EL (cell line): ENCODE measurements at places on chromosomes 6 and 20.
A peak's percentile ranks its signal among the peaks of the same experiment; 100 is the strongest.

- DNase-seq, result no peak
Observed at GRCh38 chr6:96651816-96652215, 88.9 kb downstream of the FHL5 start.

DNA sequence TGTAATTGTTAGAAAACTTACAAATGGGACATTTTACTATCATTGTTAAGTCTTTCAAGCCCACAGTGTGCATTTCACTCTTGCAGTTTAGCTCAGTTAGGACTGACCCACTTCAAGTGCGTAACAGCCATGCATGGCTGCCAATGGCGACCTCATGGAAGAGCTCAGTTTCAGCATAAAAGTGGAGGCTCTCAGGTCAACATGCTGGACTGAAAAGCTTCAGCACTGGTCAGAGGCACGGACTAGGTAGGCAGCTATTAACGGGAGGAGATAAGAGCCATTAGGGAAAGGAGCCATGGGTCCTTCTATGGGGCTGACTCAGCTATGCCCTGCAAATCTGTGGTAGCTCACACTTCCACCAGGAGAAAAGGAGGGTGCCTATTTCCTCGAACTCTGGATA lies 101.8 kb downstream of the TTLL2 start:
- no peak for DNase-seq

GRCh38 chr20:59269411-59270025 lies 30.9 kb upstream of the EDN3 start:
- no peak for DNase-seq

DNA sequence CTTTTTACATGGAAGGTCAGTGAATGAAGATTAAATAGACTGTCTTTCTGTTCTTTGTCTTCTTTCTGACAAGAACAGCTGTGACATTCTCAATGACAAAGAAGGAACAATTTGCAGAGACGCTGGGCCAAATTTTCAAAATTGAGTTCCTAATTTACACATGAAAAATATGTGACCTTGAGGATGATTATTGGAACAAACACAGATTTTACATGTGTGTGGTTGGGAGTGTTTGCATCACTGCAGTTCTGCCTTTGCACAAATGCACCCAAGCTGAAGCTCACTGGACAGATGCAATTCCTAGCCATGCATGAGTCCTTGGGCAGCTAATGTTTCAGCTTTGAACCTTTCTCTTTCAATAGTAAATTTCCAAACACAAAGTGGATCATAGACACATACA lies 350.8 kb downstream of the QKI start:
- no peak for DNase-seq

DNA sequence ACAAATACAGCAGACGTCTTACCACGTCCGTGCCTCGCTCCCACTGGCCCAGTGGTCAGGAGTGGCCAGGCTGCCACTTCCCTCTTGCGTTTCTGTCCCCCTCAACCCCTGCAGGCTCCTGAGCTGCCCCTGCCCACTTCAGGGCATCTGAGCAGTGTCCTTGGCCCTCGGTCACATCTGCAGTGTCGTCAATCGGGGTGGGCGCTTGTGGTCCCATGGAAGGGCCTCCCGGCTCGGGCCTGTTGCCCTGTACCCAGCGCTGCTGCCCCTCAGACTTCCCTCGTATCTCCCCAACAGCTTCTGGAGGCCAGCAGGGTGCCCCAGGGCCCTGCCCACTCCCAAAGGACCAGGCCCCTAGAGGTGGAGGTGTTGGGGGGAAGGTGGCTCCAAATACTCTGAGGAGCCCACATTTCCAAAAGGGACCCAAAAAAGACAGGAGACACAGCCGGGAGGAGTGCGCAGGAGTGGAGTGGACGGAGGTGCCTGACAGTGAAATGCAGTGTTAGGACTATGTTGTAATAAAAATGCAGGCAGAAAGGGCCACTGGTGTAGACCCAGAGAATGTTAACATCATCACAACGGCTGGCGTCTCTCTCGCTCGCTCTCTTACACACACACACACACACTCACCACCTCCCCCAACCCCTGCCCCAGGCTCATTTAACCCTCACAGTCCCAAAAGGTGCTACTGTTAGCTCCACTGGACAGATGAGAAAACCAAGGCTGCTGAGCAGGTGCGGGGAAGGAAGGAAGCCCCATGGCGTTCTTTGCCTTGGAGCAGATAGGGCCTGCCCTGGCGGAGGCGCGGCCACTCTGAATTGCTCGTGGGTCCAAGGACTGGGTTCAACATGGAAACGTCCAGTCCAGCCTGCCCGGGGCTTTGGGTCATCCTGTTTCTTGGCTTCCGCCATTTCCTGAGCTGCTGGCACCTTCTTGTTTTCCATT lies 343.9 kb downstream of the ZFAND3 start:
- DNase-seq, result no peak

- DNase-seq, result no peak
Observed at GRCh38 chr6:154297721-154298120, 58.9 kb downstream of the IPCEF1 start.

- DNase-seq, result no peak
Observed at GRCh38 chr6:36492621-36493020, 49.8 kb downstream of the KCTD20 start.

DNA sequence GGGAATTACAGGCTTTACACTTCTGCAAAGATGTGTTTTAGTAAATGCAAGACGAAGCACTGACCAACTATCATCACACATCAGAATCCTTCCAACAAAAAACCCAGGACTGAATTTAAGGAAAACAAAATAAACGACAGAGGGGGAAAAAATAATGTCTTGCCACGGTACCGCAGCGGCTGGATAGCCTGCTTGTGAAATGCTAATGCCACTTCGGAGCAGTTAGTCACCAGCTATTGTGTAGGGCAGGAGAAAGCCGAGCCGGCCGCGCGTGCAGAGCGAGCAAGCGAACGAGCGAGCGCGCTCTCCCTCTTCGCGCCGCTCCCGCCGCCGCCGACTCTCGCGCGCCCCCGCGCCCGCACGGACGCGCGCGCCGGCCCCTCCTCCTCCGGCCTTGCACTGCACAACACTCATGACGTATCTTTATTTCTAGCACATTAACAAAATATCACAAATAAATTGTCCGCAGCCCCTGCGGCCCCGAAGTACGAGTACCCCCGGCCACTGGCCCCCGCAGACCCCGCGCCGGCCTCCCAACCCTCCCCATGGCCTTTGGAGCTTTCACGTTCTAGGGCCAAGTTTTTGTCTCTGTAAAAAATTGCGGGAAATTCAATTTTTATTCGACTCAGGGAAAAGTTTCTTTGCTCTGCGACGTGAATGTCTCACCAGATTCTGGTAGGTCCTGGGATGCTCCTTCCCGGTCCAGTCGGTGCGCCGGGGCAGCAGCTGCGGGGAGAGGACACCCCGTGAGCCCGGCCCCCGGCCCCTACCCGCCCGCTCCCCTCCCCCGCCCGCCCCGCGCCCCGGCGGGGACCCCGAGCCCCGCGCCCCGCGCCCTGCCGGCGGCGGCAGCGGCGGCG lies 1.0 kb downstream of the PHIP start:
- DNase-seq, result peak; percentile 95

- no peak for DNase-seq
Observed at GRCh38 chr20:32248043-32248442, 29.4 kb upstream of the KIF3B start.

DNA sequence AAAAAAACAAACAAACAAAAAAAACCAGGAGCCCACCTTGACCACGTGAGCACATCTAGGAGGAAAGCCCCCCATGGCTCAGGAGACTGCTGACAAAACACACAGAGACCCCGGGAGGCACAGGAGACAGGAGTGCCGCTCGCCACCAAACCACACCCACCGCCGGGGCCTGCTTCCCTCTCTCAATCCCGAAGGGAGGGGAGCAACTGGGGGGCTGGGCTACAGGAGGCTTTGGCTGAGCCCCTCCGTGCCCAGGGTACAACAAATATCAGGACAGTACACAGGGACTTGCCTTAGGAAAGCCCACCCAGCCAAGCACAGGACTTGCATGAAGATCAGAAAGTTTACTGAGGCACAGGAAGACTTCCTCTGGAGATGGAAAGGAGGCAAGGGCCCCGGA lies 102.5 kb downstream of the TAF4 start:
- no peak for DNase-seq

DNA sequence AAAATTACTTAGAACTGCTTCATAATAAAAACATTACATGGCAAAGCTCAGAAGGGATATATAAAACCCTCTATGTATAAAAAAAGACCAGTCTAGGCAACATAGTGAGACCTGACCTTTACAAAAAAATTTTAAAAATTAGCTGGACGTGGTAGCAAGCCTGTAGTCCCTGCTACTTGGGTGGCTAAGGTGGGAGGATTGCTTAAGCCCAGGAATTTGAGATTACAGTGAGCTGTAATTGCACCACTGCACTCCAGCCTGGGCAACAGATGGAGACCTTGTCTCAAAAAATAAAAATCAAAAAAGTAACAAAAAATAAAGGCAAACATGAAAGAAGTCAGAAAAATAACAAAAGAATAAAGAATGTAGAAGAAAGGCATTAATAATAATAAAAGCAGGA lies 21.5 kb upstream of the TPD52L1 start:
- DNase-seq, result no peak

GRCh38 chr6:157134402-157135047 lies 188.8 kb downstream of the TMEM242 start:
- DNase-seq, result no peak

- DNase-seq, result no peak
Observed at GRCh38 chr6:128558924-128559323, 38.5 kb upstream of the PTPRK start.

DNA sequence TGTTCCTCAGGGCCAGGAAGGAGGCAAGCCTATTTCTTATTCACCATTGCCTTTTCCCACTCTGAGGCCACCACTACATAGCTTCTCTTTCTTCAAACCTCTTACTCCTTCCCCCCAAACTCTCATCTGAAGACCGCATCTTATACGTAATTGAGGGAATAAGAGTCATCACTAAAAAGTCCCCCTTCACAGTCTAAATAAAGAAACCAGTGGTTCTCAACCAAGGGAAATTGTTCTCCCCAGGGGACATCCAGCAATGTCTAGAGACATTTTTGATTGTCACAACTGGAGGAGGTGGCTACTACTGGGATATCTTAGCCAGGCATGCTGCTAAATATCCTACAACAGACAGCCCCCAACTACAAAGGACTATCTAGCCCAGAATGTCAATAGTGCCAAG lies 327.6 kb upstream of the CNR1 start:
- no peak for DNase-seq

GRCh38 chr6:6559994-6560570 lies 28.4 kb upstream of the LY86 start:
- DNase-seq, result no peak

- DNase-seq, result no peak
Observed at GRCh38 chr20:50589548-50590347, 79.6 kb downstream of the PTPN1 start.

DNA sequence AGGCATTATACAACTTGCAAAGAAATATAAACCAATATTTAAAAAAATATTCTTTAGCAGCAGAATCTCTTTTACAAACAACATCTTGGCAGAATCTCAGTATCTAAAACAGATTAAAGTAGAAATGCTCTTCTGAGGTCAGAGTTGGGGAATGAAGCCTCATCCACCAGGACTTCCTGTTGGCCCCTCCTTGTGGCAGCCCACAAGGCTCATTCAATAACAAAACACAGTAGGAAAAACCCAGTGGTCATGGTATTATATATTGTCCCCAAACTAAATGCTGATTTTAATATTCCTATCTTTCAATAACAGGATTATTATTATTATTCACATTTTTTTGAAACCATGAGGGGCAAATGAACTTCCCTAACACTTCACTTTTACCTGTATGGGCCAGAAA lies 368.6 kb downstream of the BTBD9 start:
- DNase-seq, result peak; percentile 56

DNA sequence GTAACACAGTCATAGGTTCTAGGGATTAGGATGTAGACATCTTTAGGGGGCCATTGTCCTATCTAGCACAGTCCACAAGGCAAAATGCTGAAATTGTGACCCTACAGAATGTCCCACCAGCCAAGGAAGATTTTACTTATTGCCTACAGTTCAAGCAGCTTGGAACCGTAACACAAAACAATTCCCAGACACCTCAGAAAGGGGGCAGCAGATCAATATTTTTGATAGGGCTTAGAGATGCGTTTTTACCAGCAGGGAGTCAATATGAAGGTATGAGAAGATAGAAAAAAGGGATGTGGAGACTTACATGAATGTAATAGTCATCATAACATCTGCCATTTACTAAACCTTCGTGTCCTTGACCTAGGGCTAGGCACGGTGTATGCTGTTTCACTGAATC lies 81.0 kb downstream of the TMEM170B start:
- DNase-seq, result peak; percentile 58

GRCh38 chr6:24933266-24933665 lies 2.5 kb downstream of the RIPOR2 start:
- DNase-seq, result no peak

- peak; percentile 75 for DNase-seq
Observed at GRCh38 chr6:104705095-104705707, 154.5 kb downstream of the HACE1 start.

GRCh38 chr20:31705191-31705590 lies 17.5 kb downstream of the BCL2L1 start:
- no peak for DNase-seq

GRCh38 chr6:42100029-42100901 lies 42.2 kb downstream of the C6orf132 start:
- DNase-seq, result peak; percentile 86

GRCh38 chr20:871948-872347 lies 38.4 kb downstream of the FAM110A start:
- no peak for DNase-seq

- DNase-seq, result no peak
Observed at GRCh38 chr6:89927264-89927663, 33.0 kb downstream of the GJA10 start.

GRCh38 chr6:134602123-134602522 lies 284.2 kb upstream of the SGK1 start:
- DNase-seq, result no peak

- peak; percentile 90 for DNase-seq
Observed at GRCh38 chr6:45724511-45724910, 291.1 kb downstream of the CLIC5 start.

DNA sequence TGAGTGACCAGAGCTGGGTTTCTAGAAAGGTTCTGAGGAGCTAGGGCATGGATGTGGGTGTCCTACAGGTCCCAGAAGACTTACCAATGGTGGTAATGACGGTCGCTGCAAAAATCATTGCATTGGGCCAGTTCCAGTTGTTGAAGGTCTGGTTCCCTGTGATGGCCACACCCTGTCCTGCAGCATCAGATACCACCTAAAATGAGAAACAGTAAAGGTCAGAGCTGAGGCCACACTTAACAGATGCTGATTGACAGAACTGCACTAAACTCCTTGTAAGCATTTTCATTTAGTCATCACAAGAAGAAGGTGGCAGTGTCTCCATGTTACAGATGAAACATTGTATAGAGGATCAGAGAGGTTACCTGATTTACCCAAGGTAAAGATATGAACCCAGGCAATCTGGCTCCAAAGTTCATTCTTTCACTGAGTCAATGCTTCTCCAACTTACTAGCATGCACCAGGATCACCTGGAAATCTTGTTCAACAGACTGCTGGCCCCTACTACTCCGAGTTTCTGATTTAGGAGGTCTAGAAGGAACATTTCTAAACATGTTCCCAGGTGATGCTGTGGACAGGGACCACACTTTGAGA lies 33.4 kb downstream of the KCNK5 start:
- DNase-seq, result no peak
